ENCODE measurements at places on chromosomes 6 and 20.

GRCh38 chr6:158049055-158050028 is 67.7 kb downstream of the SYNJ2 start:
- DNase-seq = no peak

DNA sequence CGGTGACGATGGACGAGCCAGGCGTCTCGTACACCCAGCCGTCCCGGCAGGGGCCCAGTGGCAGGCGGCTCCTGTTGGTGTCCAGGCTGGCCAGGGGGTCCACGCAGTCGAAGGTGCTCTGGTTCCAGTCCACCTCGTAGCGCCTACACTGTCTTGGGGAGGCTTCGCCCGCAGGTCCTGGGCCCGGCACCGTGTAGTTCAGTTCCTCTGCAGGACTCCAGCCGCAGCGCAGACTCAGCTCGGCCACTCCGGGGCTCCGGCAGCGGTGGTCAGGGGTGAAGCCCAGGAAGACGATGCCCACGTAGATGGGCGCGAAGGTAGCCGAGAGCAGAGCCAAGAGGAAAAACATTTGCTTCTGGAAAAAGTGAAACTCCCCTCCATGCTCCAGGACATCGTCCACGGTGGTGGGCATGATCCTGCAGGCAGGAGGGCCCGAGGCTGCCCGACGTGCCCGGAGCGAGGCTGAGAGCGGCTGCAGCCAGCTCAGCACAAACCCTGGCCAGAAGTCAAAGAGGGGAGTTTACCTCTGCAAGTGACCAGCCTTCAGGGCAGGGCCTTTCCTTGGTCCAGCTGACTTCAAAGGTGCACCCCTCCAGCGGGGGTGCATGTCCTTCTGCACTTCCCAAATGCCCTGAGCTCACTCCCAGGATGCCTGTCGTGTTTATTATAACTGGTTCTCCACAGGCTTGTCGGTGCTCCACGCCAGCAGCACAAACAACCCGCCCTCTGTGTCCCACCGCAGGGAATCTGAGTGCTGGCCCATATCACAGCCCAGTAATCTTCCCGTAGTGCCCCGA is at the start of gene SLC22A2:
Gene SLC22A2, minus strand, starts transcription at position 476 of the 797 bp plus-strand sequence. Its CDS starts 64 bp downstream, at position 412.
- no peak for DNase-seq

GRCh38 chr6:37149745-37150144 is 20.2 kb upstream of the PIM1 start:
- no peak for DNase-seq

DNA sequence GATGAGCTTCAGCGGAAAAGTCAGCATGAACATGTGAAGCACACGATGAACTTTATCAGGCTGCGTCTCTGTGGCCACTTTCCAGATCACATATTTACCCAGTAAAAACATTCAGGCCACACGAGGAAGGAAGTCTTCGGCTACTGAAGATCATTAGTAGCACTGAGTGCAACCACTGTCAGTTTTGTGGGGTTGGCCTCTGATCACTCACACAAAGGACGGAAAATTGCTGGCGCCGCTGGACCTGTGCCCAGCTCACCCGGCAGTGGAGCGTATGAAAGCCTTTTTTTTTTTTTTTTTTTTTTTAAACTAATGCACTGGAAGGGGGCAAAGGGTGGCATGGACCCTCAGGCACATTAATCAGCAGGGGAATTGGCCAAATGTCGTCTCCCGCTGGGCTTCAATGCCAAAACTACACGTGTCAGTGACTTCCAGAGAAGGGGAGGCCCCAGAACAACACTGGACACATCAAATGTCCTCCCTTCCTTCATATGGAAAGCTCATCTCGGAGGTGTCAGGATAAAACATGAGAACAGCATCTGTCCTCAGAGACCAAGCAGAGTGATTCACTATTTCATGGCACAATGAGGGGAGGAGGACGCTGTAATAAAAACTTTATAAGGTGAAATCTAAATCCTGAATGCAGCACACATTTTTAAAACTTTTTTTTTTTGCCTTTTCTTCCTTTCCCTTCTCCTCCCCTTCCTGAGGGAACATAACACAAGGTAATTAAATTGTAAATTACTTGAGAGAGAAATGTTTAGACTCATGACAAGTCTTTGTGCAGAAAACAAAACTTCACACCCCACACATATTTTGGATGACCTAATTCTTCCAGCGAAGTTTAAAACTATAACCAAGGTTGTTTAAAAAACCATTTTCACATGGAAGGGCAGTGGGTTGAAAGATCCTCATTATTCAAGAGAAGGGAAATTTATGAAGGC is 223.4 kb downstream of the FOXC1 start:
- no peak for DNase-seq

Data from immature natural killer cell (primary cell).